ENCODE measurements at places on chromosomes 13 and 19. TPM values are rescaled to one million over a fixed set of nuclear protein-coding genes. Genes with fewer than 3 reads are reported as not detected.

Gene CCDC194
- total RNA-seq = 2.2 TPM

DNA sequence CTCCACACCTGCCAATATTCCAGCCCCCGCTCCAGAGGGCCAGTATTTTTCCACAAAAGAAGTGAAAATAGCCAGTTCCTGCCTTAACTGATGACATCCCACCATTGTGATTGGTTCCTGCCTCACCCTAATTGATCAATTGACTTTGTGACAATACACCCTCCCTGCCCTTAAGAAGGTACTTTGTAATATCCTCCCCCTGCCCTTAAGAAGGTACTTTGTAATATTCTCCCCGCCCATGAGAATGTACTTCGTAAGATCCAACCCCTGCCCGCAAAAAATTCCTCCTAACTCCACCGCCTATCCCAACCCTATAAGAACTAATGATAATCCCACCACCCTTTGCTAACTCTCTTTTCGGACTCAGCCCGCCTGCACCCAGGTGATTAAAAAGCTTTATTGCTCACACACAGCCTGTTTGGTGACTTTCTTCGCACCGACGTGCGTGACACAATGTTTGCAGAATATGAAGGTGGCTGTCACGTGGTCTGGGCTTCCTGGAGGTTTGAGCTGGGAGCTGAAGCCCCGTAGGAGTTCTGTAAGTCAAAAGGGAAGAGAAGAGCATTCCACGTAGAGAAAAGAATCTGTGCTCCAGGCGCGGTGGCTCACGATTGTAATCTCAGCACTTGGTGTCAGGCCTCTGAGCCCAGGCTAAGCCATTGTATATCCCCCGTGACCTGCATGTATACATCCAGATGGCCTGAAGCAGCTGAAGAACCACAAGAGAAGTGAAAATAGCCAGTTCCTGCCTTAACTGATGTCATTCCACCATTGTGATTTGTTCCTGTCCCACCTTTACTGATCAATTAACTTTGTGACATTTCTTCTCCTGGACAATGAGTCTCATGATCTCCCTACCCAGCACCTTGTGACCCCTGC lies 6.2 kb upstream of the FUT3 start:
- no peak for DNase-seq

- no peak for DNase-seq
Observed at GRCh38 chr19:33298146-33298911, 4.0 kb downstream of the CEBPA start.

GRCh38 chr19:14320253-14320652 lies 61.0 kb upstream of the ADGRE5 start:
- DNase-seq = no peak

- DNase-seq = no peak
Observed at GRCh38 chr19:38974624-38975213, 823 bp downstream of the FBXO17 start.

Gene KCNN1
- 0.19 TPM for total RNA-seq

GRCh38 chr13:94414141-94414540 lies 65.3 kb downstream of the DCT start:
- DNase-seq = no peak

Gene TEX101
- not detected for total RNA-seq

DNA sequence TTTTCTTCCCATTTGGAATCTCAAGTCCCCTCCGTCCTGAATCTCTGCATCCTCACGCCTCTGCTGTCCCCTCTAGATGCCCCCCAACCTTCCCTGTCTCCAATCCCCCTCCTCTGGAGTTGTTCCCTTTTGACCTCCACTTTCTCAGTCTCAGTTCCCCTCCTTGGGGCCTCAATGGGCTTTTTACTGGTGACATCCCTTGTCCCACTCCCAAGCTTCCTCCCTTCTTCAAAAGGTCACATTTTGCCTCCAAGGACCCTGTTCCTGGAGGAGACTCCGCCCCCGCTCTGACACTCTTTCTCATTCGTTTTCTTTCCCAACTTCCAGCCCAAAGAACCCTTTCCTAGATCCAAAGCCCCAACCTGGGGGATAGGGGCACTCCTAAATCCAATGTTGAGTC lies 1.0 kb downstream of the AP2S1 start:
- DNase-seq = no peak

DNA sequence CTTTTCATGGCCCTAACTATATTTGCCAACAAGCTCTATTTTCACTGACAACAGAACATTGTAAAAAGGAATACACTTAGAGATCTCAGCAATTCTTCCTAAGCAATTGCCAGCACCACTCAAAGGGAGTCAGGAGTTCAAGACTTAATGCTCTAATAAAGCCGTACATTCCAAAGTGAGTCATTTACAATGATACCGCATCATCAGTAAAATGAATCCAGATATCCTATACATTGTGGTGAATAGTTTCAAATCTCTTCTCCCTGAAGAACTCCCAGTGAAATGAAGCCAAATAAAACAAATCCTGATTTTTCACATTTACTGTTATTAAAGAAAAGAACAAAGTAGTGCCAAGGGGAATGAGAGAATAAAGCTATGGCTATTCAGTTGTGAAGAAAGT lies 2898.7 kb upstream of the PCDH20 start:
- DNase-seq = no peak

DNA sequence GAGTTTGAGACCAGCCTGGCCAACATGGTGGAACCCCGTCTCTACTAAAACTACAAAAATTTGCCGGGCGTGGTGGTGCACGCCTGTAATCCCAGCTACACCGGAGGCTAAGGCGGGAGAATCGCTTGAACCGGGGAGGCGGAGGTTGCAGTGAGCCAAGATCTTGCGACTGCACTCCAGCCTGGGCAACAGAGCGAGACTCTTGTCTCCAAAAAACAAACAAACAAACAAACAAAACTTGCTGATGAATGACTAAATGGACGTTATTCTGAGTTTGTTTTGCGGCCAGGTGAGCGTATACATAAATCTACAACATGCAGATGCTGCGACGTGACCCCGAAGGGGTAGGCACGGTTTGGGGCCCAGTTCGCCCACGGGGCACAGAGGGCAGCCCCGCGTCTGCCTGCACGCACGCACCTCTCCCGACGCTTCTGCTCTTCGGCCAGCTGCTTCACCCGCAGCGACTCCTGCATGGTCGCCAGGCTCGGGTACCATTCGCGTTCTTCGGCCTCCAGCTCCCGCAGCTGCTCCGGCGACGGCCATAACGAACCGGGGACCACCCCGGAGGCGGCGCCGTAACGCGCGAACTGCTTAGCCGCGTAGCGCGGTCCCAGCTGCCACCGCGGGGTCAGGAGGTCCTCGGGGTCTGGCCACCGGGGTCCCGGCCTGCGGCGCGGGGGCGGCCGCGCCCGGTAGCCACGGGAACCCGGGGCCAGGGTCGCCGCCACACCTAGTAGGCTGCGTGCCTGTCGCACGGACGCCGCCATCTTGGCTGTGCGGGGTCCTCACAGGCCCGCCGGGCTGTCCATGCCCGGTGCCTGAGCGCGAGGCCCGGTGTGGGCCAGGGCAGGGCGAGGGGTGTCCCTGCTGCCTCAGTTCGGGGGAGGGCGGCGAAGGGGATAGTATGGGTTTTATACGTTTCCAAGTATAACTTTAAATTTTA lies at the start of gene GADD45GIP1:
TSS of gene GADD45GIP1 (minus strand) at position 778 of the 943 bp plus-strand sequence. CDS start at position 767, 11 bp downstream.
- DNase-seq = peak; percentile 76

Gene KRTDAP
- total RNA-seq = not detected

Gene ATP1A3
- 2.0 TPM for total RNA-seq

- DNase-seq = no peak
Observed at GRCh38 chr19:50244695-50245094, 41.3 kb downstream of the MYH14 start.

DNA sequence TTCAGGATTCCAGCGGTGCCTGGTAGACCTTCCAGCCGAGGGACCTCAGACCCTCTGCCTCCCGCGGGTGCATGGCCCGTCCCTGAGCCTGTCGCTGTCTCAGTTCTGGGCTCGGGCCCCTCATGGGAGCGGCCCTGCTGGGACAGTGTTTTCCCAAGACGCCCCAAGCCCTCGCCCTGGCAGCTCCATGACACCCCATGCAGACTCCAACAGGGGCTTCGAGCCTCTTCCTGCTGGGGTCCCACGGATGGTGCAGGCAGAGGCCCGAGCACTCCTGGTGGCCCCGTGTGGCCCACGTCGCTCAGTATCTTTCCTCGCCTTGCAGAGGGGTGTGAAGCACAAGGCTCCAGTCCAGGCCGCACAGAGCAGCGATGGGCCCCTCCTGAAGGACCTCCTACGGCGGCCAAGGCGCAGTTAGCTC lies 88.8 kb upstream of the MCF2L start:
- no peak for DNase-seq

DNA sequence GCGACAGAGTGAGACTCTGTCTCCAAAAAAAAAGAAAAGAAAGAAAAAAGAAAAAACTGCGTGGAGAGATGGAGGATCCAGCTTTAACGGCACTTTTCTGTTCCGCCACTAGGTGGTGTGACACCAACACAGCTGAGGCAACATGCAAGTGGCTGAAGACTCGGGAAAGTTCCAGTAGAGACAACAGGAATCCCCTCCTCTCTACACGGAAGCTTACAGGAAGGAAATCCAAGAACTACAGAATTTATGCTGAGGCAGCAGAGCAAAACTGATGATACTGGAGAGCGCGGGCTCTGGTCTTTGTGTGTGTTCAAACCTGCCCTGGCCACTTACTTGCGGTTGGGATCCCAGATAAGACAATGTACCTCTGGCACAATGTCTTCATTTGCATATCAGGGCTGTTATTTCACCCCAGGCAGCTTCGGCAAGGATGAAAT lies 9.9 kb downstream of the RANBP3 start:
- DNase-seq = peak; percentile 62

GRCh38 chr13:37395544-37395943 lies 203.0 kb downstream of the POSTN start:
- no peak for DNase-seq

Gene CD33
- 2.9 TPM for total RNA-seq

Gene DNAAF3
- total RNA-seq = 0.95 TPM

Gene PLEKHF1
- total RNA-seq = 24.3 TPM

DNA sequence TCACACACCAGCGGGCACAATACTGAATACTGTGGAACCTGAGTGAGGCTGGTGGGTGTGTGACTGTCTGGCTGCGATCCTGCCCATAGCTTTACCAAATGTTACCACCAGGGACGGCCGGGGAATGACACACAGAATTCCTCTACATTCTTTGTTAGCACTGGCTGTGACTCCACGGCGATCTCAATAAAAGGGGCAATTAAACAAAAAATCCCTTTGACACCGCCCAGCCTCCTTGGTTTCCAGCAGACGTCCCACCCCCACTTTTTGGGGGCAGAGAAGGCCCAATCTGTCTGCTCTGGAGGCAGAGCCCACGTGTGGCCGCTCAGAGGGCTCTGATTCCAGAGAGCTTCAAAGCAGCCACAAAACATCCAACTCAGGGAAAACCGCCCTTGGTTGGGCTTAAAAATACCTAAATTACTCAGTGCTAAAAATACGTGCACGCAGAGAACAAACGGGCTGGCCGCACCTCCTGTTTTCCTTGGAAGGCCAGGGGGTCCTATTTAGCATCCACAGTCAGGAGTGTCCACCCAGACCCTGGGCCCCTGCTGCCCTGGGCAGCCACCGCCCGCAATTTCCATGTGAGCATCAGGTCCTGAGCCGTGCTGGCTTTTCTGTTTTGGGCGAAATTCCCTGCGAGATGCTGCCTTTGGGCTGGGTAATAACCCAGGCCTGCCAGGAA lies 47.8 kb downstream of the GADD45B start:
- no peak for DNase-seq

DNA sequence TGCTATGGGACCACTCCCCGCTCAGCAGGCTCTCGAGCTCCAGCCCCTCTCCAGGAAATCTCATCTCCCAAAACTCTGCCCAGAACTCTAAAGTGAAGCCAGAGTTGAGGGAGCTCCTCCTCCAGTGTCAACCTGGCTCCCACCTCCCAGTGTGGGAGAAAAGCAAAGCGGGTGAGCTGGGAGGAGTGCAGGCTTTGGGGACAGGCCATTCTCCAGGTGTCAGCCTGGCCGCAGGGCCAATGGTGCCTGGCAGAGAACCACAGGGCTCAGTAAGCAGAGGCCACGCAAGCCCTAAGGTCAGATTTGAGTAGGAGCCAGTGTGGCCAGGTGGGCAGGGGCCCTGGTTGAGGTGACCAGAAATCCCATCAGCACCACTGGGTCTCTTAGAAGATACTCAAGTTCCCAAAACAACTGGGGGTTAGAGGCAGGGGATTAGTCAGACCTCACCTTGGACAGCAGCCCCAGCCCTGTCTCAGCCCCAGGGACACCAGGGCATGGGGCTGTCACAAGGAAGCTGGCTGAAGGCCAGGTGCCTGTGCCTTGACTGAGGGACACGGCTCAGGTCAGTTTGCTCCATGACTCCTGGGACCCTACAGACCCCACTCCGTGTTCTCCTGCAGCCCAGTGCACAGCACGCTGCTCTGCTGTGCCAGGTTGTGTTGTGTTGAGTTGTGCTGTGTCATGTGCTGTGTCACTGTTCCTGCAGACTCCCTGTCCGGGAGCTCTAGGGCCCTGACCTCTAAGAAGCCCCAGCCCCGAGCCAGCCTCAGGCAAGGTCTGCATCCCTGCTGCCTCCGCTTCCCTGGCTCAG lies 2.8 kb upstream of the ZNF181 start:
- DNase-seq = no peak

Gene SIRT2
- 31.5 TPM for total RNA-seq

Gene PRR19
- 1.6 TPM for total RNA-seq

- no peak for DNase-seq
Observed at GRCh38 chr19:8460516-8461298, 15.9 kb downstream of the HNRNPM start.

Gene ZSCAN4
- not detected for total RNA-seq

DNA sequence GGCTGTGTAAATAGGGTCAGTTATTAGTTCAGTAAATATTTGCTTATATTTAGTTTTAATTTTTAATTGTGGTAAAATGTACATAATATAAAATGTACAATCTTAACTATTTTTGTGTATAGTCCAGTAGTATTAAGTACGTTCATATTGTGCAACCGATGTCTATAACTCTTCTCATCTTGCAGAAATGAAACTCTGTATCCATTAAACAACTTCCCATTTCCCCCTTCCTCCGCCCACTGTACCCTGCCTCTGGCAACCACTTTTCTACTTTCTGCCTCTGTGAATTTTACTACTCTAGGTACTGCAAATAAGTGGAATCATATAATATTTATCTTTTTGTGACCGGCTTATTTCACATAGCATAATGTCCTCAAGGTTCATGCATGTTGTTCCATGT lies 24.4 kb downstream of the UBAC2 start:
- DNase-seq = no peak

Gene ONECUT3
- total RNA-seq = not detected

GRCh38 chr19:2083174-2083854 lies 12.8 kb downstream of the MOB3A start:
- DNase-seq = peak; percentile 51

Gene SULT2A1
- total RNA-seq = not detected

Gene ZNF576
- 15.9 TPM for total RNA-seq

DNA sequence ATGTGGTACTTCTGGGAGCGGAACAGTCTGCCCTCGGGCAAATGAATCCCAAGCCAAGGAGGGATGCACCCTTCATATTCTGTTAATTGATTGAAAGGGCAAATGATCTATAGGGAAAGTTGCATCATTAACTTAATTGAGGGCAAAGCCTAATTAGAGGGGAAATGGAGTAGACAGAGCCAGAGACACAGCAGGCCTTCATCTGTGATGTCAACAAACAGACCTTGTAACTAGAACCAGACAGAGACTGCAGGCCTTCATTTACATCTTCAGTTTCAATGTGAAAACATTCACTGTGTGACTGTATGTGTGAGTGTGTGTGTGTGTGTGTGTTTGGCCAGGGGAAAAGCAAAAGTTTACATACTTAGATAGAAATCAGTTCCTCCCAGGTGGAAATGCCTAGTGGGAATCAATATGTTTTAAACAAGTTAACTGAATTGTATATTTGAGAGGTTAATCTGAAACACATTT lies 126.4 kb downstream of the SPRY2 start:
- no peak for DNase-seq

- peak; percentile 88 for DNase-seq
Observed at GRCh38 chr19:47391510-47392223, 27.7 kb downstream of the MEIS3 start.

Data from activated naive CD4-positive, alpha-beta T cell treated with anti-CD3 and anti-CD28 coated beads, Interleukin-2, amount 50 U/mL, for 72 hours (primary cell).